ENCODE measurements at places on chromosomes 13 and 19. TPM values are rescaled to one million over a fixed set of nuclear protein-coding genes. Genes with fewer than 3 reads are reported as not detected.

Gene REXO1
- 4.1 TPM for total RNA-seq

Gene SHISA2
- under 0.01 TPM for total RNA-seq

Gene KLK1
- not detected for total RNA-seq

Gene ZNF471
- total RNA-seq = 2.9 TPM

Gene ZSCAN4
- total RNA-seq = not detected

Gene TBXA2R
- 1.5 TPM for total RNA-seq

Gene CD177
- 0.12 TPM for total RNA-seq

Gene WDR88
- total RNA-seq = not detected

Gene ZFR2
- total RNA-seq = not detected

Gene ODAD3
- total RNA-seq = 0.94 TPM

Gene ZNF546
- 3.1 TPM for total RNA-seq

Gene SRRM5
- not detected for total RNA-seq

Gene INAFM1
- 6.6 TPM for total RNA-seq

Gene ZNF536
- total RNA-seq = not detected

Gene GRK1
- total RNA-seq = not detected

Gene C13orf42
- not detected for total RNA-seq

Gene UBE2L5
- 0.08 TPM for total RNA-seq

Gene FUT6
- total RNA-seq = not detected

Gene HSD17B14
- 5.3 TPM for total RNA-seq

Gene MRPL57
- 20.9 TPM for total RNA-seq

Gene ZNF709
- total RNA-seq = 2.8 TPM

Gene UPK1A
- total RNA-seq = 0.08 TPM

Gene SSC5D
- total RNA-seq = 5.7 TPM

Gene PINLYP
- 6.4 TPM for total RNA-seq

Gene CPT1C
- total RNA-seq = 11.7 TPM

Gene SUGP1
- total RNA-seq = 25.4 TPM

Gene KCNC3
- not detected for total RNA-seq

Gene PPFIA3
- total RNA-seq = 2.1 TPM

Gene SIGLEC8
- total RNA-seq = not detected
